Stimulated activated CD4-positive, alpha-beta T cell treated with anti-CD3 and anti-CD28 coated beads, Interleukin-1b, Interleukin-23, amount 100 ng/mL, for 4 hours (primary cell): ENCODE measurements at places on chromosomes 3 and 15.

- DNase-seq, result no peak
Measured at GRCh38 chr3:194380326-194380725, 10.8 kb upstream of the LRRC15 start.

DNA sequence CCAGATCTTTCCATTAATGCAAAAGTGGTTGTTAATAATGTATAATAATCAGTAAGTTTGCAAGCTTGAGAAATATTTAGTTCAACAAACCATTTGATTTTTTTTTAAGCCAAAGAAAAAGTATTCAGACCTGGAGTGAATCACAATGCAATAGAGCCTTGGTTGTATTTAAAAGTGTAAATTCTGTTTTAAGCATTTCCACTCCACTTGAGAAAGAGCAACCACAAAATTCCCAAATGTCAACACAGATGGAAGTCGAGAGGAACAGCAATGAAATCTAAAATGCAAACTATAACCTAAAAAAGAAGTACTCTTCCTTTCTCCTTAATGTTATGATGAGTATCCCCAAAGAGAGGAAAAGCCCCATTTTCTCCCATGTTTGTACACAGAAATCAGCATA, 20.2 kb downstream of the GBE1 start:
- DNase-seq, result no peak

DNA sequence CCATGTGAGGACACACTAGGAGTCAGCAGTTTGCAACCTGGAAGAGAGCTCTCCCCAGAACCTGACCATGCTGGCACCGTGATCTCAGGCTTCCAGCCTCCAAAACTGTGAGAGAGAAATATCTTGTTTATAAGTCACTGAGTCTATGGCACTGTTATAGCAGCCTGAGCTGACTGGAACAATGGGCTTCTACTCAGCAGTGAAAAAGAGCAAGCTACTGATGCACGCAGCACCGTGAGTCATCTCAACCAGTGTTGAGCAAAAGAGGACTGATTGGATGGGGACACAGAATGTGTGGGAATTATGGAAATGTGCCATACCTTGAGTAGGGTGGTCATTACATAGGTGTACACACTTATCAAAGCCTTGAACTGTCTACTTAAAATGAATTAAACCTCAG, 230.4 kb downstream of the PLCL2 start:
- DNase-seq, result no peak

DNA sequence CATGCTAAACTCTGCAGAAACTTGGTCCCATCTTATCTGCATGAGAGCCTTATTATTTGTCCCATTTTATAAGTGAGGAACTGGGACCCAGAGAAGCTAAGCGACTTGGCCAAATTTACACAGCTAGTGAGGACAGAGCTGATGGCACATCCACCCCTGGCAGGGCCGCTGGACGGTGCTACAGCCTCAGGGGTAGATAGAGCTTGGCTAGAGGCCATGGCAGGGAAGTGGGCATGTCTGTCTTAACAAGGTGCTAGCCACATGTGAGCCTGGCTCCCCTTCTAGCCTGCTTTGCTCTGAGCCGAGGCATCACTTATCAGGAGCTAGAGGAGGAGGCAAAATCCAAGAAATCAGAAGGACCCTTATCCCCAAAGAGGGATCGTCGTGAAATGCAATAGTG, 36.7 kb upstream of the SYNM start:
- DNase-seq, result no peak

- DNase-seq, result no peak
Measured at GRCh38 chr15:80163217-80163616, 10.4 kb downstream of the FAH start.

GRCh38 chr3:13231781-13232666, 158.8 kb upstream of the IQSEC1 start:
- DNase-seq, result no peak

GRCh38 chr3:67620869-67621268, 33.5 kb downstream of the SUCLG2 start:
- no peak for DNase-seq

GRCh38 chr15:56915888-56916287, 2.6 kb upstream of the TCF12 start:
- DNase-seq, result no peak

DNA sequence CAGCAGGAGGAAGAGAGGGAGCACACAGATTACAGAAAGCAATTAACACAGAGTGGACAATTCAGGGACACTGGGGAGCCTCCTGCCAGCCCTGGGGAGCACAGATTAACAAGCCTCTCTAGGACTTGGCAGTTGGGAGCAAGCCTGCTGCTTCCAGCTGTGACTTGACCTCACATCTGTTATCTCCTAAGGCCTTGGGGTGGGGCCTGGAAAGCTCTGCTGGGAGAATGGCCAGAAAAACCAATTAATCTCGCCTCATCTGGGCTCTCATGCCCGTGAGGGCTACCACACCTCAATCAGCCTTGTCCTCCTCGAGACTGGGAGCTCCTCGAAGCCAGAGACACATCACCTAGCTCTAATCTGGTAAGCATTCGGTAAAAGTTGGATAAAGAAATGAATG, 39.1 kb downstream of the SEMA5B start:
- DNase-seq, result no peak

- no peak for DNase-seq
Measured at GRCh38 chr3:148641722-148642121, 56.0 kb upstream of the AGTR1 start.

DNA sequence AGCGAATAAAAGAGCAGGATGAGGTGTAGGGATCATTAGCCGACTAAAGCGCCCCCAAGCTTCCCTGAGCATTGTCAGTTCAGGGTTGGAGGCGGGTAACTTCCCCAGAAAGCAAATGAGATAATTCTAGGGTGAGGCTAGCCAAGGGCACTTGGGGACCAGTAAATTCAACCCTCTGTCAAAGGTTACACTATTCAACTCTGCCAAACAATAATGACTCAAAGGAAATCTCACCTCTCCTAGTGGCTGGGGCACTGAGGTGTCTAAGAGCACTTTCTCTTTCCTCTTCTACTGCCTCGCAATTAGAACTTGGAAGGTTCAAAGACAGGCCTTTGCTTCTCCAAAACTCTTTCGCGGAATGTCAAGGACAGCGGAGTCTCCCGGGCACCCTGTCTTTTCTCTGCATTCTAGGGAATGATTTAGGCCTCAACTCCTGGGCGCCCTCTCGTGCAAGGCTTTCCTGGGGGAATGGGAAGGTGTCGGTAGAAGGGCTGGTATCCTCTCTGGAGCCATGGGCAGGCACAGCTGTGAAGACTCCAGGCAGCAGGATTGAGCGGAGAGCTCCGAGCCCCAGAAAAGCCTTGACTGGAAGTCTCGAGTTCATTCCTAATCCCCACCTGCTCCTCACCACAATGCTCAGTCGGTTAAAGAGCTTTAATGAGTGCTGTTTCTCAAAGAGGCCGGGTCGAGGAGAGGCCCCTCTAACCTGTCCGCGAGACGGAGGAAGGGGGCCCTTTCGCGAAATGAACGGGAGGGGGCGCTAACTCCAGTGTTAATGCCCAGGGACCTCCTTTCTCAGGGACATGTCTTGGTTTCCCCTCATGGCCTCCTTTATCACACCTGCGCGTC, 21.9 kb downstream of the ZIC4 start:
- no peak for DNase-seq

DNA sequence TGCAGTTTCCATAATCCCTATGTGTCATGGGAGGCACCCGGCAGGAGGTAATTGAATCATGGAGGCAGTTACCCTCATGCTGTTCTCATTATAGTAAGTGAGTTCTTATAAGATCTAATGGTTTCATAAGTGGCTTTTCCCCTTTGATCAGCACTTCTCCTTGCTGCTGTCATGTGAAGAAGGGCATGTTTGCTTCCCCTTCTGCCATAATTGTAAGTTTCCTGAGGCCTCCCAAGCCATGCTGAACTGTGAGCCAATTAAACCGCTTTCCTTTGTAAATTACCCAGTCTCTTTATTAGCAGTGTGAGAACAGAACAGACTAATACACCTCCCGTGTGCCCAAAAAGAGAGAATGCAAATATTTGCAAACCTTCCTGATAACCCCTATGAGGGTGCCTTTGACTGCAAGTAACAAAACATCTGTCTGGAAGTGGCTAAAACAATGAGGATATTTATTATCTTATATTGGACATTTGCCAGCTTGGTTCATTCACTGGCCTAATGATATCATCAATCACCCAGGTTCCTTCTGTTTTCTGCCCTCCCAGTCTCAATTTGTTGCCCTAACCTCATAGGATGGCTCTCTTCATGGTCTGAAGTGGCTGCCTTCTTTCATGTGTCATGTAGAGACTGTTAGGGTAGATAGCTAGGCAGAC, 68.7 kb downstream of the BHLHE40 start:
- DNase-seq, result no peak
